ENCODE measurements at places on chromosomes 2 and 18.

DNA sequence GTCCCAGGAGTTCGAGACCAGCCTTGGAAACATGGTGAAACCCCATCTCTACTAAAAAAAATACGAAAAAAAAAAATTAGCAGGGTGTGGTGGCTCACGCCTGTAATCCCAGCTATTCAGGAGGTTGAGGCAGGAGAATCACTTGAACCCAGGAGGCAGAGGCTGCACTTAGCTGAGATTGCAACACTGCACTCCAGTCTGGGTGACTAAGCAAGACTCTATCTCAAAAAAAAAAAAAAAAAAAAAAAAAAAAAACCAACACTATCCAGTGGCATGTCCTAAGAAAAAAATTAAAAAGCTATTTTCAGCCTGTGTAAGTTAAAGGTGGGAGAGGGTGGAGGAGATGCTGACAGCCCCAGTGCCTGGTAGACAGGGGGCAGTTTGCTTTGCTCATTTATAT is 32.2 kb upstream of the REL start:
- DNase-seq = no peak

GRCh38 chr2:88626171-88627054 is 851 bp downstream of the EIF2AK3 start:
- DNase-seq = no peak

DNA sequence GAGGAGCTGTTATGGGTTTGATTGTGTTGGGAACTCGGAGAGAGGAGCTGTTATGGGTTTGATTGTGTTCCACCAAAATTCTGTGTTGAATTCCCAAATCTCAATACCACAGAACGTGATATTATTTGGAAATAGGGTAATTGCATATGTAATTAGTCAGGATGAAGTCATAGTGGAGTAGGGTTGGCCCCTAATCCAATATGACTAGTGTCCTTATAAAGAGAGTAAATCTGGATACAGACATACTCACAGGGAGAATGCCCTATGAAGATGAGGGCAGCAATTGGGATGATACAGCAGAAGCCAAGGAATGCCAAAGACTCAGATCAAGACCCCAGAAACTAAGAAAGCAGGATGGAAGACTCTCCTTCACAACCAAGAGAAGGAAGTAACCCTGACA is 1023.2 kb upstream of the ZEB2 start:
- no peak for DNase-seq

- DNase-seq = no peak
Observed at GRCh38 chr2:115609978-115610377, 1167.5 kb downstream of the DPP10 start.

GRCh38 chr18:57443702-57444101 is 8.5 kb downstream of the ONECUT2 start:
- no peak for DNase-seq

GRCh38 chr18:55189972-55190371 is 230.7 kb upstream of the CCDC68 start:
- DNase-seq = no peak

DNA sequence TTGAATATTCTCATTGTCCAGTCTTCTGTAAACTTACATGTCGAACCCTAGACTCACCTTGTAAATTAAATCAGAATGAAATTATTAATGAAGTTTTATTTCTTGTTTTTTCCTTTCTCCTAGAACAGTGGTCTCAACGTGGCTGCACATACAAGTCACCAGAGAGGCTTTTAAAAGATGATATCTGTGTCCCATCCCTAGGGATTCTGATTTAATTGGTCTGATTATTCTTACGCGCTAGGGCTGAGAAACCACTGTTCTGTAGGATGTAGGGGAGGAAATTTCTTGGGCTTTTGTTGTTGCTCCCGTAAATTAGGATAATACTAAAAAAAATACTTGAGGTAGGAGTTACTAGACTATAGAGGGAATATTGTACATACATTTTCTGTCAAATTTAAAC is 32.1 kb downstream of the PPM1B start:
- no peak for DNase-seq

- no peak for DNase-seq
Observed at GRCh38 chr18:77131100-77131651, 1.4 kb downstream of the MBP start.

DNA sequence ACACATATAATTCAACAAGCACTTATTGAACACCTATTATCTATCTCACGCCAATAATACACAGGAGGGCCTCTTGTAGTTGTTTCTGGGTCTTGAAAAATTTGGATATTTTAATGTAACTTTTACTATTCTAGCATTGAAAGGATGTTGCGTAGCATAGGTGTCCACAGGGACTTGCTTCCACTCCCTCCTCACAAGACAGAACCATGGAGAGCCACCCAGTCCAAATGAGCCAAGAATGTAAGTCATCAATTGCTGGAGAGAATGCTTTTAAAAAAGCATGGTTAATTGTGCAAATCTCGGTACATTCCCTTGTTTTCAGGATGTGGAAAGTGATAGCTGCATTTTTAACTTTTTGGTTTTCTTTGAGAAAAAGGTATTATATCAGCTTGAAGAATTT is 46.8 kb downstream of the DOCK10 start:
- no peak for DNase-seq

- no peak for DNase-seq
Observed at GRCh38 chr2:119015845-119016244, 73.9 kb downstream of the MARCO start.

DNA sequence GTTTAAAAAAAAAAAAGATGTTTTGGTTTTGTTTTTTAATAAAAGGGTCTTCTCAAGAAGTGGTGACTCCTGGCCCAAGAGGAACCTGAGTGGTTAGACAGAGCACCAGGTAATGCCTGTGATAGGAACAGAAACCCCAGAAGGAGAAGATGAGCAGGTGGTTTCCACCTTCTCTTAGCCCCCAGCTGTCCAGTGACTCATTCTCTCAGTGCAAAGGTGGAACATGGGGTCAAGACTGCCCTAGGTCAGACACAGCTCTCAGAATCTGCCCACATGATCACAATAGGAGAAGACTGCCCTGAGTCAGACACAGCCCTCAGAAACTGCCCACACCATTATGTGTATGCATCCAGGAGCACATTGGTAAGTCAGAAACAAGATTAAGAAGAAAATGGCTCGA is 61.8 kb downstream of the TBC1D8 start:
- DNase-seq = no peak

DNA sequence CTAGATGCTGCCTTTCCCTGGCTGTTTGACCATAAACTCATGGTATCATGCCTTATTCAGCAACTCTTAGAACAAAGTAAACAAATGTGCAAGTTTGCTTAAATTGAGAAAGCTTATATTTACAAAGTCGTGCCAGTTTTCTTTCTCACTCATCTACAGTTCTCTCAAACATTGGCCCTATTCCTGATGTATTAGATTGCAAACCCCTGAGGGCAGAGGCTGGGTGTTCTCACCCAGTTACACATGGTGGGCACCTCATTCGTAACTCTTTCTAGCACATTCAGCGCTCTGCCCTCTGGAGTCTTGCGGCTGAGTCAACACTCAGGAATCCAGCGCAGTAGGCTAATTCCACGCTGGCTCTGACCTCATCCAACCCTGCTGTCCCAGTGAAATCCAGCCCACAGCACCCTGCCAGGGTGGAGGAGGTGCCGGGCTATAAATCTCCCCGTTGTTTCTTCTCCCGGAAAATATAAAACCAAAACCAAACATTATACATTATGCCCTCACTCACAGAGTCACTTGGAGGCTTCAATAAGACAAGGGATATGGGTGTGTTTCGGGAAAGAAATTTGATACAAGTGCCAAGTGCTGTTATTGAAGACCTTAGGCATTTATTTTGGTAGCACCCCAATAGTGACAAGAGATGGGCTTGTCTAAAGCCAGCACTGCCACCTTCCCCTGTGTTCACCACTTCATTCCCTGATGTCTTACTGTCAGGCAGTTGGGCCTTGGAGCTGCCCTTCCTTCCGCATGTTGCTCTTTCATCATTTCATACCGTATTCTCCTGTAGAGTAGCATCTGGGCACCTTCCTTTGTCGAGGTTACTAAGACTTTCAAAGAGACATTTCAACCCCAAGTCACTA is 287.4 kb downstream of the PRKCE start:
- DNase-seq = peak; percentile 62

GRCh38 chr2:37323781-37324535 is 675 bp downstream of the PRKD3 start:
- no peak for DNase-seq

DNA sequence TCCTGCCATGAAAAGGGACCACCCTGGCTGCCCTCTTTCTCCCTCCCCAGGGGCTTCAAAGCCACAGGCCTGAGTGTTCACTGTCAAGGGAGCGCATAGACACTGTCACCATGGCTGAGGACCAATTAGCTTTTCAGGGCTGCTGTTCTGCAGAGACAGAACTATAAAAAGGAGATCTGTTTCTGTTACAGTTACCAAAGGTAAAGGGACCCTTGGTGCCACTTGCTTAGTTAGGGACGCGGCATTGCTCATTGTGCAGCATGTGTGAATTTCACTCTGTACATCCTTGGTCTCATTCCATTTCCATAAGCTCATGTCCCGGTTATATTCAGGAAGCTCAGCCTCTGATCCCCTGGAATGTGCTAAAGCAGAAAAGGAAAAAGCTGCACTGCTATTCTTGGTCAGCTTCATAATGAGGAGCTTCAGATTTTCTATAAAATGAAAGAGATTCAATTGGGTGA is 55.5 kb upstream of the RNF152 start:
- DNase-seq = no peak

GRCh38 chr2:20916604-20917286 is 93.8 kb upstream of the LDAH start:
- no peak for DNase-seq

GRCh38 chr2:62596061-62596921 is 90.3 kb upstream of the TMEM17 start:
- no peak for DNase-seq

DNA sequence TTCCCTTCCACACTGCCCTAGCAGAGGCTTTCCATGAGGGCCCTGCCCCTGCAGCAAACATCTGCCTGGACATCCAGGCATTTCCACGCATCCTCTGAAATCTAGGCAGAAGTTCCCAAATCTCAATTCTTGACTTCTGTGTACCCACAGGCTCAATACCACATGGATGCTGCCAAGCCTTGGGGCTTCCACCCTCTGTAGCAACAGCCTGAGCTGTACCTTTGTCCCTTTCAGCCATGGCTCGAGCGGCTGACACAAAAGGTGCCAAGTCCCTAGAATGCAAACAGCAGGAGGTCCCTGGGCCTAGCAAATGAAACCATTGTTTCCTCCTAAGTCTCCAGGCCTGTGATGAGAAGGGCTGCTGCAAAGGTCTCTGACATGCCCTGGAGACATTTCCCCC is 744.5 kb upstream of the LINC00305 start:
- no peak for DNase-seq

GRCh38 chr2:223859070-223859469 is 21.7 kb upstream of the AP1S3 start:
- no peak for DNase-seq

- DNase-seq = no peak
Observed at GRCh38 chr18:35519148-35519899, 21.6 kb upstream of the INO80C start.

DNA sequence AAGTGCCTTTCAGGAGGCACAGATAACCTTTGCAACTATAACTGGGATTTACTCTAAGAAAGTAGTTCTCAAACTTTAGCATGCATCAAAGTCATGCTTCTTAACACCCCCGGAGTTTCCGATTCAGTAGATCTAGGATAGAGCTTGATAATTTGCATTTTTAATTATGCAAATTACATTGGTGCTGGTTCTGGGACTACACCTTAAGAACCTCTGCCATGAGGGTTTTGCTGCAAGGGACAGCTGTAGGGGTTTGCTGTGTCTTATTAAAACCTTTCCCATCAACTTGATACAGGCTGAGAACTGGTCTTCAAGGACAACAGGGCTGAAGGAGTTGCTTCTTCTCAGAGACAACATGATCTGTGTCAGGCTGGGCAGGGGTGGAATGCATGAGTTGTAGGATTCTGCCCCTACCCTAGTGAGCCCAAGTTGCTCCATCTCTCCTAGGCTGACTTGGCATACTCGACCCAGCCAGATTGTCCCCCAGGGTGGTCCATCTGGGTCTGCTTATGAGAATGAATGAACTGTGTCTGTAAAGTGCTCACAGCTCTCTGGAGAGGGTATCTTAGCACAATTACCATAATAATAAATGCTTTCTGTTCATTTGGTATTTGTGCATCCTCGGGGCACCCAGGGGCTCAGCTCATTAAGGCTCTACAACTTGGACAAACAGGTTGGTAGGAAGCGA is 232.7 kb downstream of the CLIP4 start:
- no peak for DNase-seq

DNA sequence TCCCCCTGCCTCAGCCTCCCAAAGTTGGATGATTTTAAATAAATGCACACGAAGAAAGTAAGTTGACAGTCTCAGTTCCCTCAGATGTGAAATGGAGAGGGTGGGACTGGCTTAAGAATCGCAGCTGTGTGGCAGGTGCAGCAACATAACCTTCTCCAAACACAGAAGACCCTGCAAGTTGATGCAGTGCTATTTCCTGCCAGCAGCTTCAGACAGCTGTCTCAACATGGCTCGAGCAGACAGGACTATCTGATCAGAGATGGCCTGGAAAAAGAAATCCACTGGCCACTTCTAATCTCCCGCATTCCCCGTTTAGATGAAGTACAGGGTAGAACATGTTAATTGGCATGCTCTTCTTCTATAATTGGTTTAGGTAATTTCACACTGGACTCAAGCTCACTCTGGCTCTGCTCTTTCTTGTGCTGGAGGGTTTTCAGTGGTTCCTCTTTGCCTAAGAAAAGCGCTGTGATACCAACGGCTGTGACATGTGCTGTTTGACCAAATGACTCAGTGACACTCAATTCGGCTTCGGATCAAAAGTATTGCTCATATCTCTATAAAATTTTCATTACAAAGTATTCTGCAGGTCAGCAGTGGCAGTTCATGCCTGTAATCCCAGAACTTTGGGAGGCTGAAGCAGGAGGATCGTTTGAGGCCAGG is 40.2 kb downstream of the MYOM1 start:
- DNase-seq = no peak

DNA sequence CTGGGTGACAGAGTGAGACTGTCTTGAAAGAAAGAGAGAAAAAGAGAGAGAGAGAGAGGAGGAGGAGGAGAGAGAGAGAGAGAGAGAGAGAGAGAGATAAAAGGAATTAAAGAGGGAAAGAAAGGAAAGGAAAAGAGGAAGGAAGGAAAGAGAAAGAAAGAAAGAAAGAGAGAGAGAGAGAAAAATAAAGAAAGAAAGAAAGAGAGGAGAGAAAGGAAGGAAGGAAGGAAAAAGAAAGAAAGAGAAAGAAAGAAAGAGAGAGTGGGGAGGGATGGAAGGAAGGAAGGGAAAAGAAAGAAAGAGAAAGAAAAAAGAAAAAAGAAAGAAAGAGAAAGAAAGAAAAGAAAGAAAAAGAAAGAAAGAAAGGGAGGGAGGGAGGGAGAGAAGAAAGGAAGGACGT is 29.8 kb downstream of the MOGAT1 start:
- DNase-seq = no peak

- DNase-seq = no peak
Observed at GRCh38 chr2:72562451-72563153, 263.2 kb downstream of the EXOC6B start.

GRCh38 chr18:36672437-36673344 is 156.1 kb downstream of the TPGS2 start:
- DNase-seq = no peak

GRCh38 chr2:178397002-178397605 is 53.9 kb downstream of the PRKRA start:
- DNase-seq = no peak
